NCI-H2081 (cell line): ENCODE measurements at places on chromosomes 4 and X.
A peak's percentile ranks its signal among the peaks of the same experiment; 100 is the strongest.

DNA sequence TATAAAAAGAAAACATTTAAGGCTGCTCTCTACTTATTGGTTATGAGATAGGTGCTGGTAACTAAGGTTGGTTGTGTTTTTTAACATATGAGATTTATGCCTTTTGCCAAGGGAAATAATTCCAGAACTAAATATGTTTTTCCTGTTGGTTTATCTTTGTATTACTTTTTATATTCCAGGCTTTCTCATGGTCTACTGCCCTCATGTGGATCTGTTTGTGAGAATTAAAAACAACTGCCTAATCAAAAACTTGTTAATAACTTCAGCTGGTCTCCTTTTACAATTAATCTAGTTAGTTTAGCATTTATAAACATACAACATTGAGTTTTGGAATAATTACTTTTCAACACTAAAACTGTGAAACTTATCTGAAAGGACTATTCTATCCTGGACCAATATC, 1208.3 kb downstream of the ADGRL3 start:
- DNase-seq = no peak

DNA sequence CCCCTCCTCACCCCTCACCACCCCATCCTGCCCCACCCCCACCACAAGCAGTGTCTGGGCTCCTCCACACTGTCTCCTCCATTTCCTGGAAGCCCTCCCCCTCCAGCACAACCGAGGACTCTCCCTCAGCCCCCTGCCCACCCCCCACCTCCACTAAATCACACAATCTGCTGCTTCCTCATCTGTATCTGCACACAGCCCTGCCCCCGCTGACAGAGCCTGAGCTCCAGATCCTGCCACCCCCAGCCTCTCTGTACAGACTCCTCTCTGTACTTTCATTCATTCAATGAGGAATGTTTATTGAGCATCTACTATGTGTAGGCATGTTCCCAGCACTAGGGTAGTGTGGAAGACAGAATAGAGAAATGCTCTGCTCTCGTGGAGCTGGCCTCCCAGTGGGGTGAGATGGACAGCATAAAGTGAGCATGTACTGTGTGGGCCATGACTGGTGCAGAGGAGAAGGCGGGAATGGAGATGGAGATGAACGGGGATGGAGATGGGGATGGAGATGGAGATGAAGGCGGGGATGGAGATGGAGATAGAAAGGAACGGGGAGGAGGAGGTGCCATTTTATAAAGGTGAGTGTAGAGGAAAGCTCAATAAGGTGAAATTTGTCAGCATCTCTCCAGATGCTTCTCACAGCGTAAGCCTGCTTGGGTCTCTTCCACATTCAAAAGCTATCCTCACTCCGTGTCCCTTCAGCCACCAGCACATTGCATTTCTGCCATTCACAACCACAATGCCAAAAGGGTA, 2.5 kb upstream of the PPP2R2C start:
- no peak for DNase-seq

DNA sequence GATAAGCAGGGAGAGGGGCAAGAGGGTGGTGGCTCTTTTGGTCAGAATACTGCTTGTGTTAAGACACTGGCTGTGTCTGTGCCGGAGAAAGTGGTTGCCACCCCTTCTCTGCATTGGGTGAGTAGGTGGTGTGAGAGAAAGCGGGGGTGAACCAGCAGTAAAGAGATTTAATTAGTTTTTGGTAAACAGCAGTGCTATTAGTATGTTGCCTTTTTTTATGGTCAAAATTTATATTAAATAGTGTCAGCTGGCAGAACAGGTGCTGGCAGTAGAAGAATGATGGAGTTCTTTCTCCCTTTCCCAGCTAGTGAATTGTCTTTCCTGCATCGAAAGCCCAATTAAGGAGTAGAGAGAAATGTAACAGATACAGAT, 181.6 kb downstream of the LARP7 start:
- peak; percentile 5 for DNase-seq

- DNase-seq = no peak
These were observed 11.6 kb upstream of the ARHGAP36 start for GRCh38 chrX:131046596-131046995.

GRCh38 chr4:17817027-17817426, 6.2 kb downstream of the NCAPG start:
- DNase-seq = peak; percentile 1

GRCh38 chr4:48909697-48910096, 3.1 kb upstream of the OCIAD2 start:
- DNase-seq = no peak

GRCh38 chr4:105544520-105545286, 7.7 kb upstream of the ARHGEF38 start:
- DNase-seq = peak; percentile 59

GRCh38 chr4:124530464-124531077, 182.0 kb downstream of the ANKRD50 start:
- no peak for DNase-seq

DNA sequence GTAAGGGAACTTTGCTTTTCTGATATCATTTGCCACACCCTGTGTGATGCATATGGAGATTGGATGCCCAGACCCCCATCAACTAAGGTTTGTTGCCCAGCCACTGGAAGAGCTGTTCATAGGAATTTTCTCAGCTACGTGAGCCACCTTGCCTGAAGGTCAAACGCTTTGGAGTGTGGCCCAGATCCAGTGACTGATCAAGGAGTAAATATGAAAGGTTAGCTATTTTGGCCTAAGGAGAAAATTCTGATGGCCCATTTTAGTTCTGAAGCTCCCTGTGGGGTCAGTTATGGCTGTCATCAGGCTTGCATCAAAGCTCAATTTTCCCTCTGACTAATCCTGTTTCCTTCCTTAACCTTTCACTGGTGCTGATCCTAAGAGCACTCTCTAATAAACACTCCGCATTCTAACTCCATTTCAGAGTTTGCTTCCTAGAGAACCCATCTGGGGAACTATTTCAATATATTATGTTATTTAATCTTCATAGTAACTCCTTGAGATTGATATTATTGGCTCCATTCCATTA, 407.7 kb downstream of the SPRY1 start:
- DNase-seq = no peak

- DNase-seq = no peak
These were observed 43.7 kb downstream of the ANTXR2 start for GRCh38 chr4:80029364-80029763.

GRCh38 chrX:148695255-148695654, 194.8 kb downstream of the AFF2 start:
- no peak for DNase-seq

DNA sequence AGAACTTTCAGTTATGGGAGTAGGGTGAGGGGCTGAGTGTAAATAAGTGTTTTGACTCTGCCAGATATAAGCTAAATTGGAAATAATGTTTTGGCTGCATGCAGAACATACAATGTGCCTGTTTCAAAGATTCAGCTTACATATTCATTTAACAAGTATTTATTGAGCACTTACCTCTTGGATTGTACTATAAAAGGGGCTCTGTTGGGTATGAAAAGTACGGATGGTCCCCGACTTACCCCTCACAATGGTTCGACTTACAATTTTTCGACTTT, 799 bp upstream of the AIFM1 start:
- DNase-seq = no peak

GRCh38 chrX:119783026-119783425, 8.4 kb downstream of the RPL39 start:
- no peak for DNase-seq

GRCh38 chr4:125750399-125750798, 435.6 kb downstream of the FAT4 start:
- no peak for DNase-seq

GRCh38 chrX:9622128-9622527, 143.5 kb downstream of the GPR143 start:
- DNase-seq = no peak

- no peak for DNase-seq
These were observed 134.6 kb downstream of the HMX1 start for GRCh38 chr4:8737075-8737474.

GRCh38 chr4:115113506-115114106, at the start of gene NDST4:
TSS of gene NDST4 (minus strand) at chr4:115113620. CDS start at chr4:115077036, 36,584 bp downstream.
- DNase-seq = peak; percentile 52
